Dermis blood vessel endothelial cell (primary cell): ENCODE measurements at places on chromosomes 3 and 15. TPM values are rescaled to one million over a fixed set of nuclear protein-coding genes. Genes with fewer than 3 reads are reported as not detected.

TIPIN gene
- 7.8 and 12.4 TPM in 2 replicates for total RNA-seq

ROPN1 gene
- not detected in 2 replicates for total RNA-seq

SLC51A gene
- not detected in 2 replicates for total RNA-seq

PRR20G gene
- total RNA-seq = not detected in 2 replicates

PTPRG gene
- 25.6 and 26.0 TPM in 2 replicates for total RNA-seq

SKOR1 gene
- total RNA-seq = 0.05 TPM in 1 of 2 replicates, not detected in the other

SPESP1 gene
- total RNA-seq = 1.5 and 4.6 TPM in 2 replicates

SLC24A5 gene
- not detected in 2 replicates for total RNA-seq

SLC9C1 gene
- total RNA-seq = 0.14 and 0.85 TPM in 2 replicates

EPB42 gene
- total RNA-seq = not detected in 2 replicates

TMEM212 gene
- not detected in 2 replicates for total RNA-seq

CD47 gene
- total RNA-seq = 85.6 and 113 TPM in 2 replicates

SNTN gene
- not detected in 2 replicates for total RNA-seq

SLC25A36 gene
- total RNA-seq = 51.3 and 60.6 TPM in 2 replicates

ALG1L2 gene
- total RNA-seq = not detected in 2 replicates
